ENCODE measurements at places on chromosomes 2 and 18.

- no peak for DNase-seq
Observed at GRCh38 chr2:120037995-120038541, 25.2 kb downstream of the EPB41L5 start.

- no peak for DNase-seq
Observed at GRCh38 chr2:215729985-215730620, 283.2 kb downstream of the MREG start.

- DNase-seq, result no peak
Observed at GRCh38 chr2:10220902-10221391, 81.8 kb upstream of the HPCAL1 start.

DNA sequence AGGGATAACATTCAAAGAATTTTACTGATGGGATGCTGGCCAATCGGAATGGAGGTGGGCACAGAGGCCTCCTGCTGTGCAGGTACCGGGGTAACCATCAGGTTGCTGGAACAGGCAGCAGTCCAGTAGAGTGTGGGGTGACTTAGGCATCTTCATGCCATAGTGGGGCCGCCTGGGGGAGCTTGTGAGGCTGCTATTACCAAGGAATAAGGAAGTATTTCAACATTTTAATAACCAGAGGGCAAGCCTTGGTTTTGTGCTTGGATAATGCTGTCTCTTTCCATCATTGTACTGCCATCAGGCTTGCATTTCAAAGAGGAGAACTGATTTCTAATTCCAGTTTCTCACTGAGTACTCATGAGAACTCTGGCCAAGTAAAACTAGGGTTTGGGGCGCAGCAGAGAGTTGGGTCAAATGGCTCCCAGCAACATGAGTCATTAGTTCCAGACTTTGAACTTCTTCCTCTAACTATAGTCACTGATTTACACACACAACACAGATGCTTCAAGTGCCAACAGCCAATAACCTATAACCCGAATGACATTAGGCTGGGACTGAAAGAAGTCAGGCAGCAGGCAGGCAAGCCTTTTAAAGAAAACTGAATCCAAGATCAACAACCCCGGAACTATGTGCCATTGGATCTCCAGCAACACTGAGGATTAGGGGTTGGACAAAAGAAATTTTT is 56.1 kb upstream of the FHL2 start:
- no peak for DNase-seq

DNA sequence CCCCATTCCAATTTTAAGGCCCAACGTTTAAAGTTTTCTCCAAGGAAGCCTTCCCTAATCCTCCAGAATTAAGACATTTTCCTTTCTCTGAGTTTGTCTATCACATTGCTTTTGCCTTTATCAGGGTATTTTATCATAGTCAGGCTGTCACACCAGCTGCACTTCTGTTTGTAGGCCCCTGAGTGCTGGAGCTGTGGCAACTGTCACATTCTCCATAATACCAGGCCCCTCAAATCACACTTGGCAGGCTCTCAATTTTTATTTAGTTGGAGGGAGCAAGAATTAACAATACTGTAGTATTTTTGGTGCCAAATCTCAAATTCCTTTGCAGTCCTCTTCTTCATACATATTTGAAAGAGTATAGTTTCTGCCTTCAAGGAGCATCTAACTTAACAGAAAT is 122.2 kb downstream of the FSHR start:
- DNase-seq, result no peak

Data from activated CD4-positive, CD25-positive, alpha-beta regulatory T cell (primary cell).